Articular chondrocyte of knee joint (primary cell): ENCODE measurements at places on chromosomes 2 and 18. TPM values are rescaled to one million over a fixed set of nuclear protein-coding genes. Genes with fewer than 3 reads are reported as not detected.

Gene LOXHD1
- not detected in 2 replicates for total RNA-seq

Gene TDRD15
- total RNA-seq: under 0.01 TPM in 1 of 2 replicates, not detected in the other

Gene IKZF2
- 6.8 and 10.6 TPM in 2 replicates for total RNA-seq

Gene MLPH
- 0.65 and 3.8 TPM in 2 replicates for total RNA-seq

Gene CAPN13
- total RNA-seq: not detected in 2 replicates

Gene PDE11A
- total RNA-seq: 0.13 and 0.22 TPM in 2 replicates

Gene SESTD1
- total RNA-seq: 41.1 and 42.5 TPM in 2 replicates

Gene FRZB
- 1.4 and 2.4 TPM in 2 replicates for total RNA-seq

Gene DSC3
- total RNA-seq: 0.26 and 1.1 TPM in 2 replicates

Gene GPR39
- 1.3 and 4.9 TPM in 2 replicates for total RNA-seq

Gene NGEF
- total RNA-seq: 8.4 and 9.9 TPM in 2 replicates

Gene ZNF804A
- 0.11 TPM in 1 of 2 replicates, not detected in the other for total RNA-seq

Gene SCN7A
- not detected in 2 replicates for total RNA-seq

Gene CFC1
- total RNA-seq: not detected in 2 replicates

Gene EML6
- 0.39 and 0.86 TPM in 2 replicates for total RNA-seq

Gene PCARE
- not detected in 2 replicates for total RNA-seq

Gene FBLN7
- 3.1 and 6.2 TPM in 2 replicates for total RNA-seq

Gene TMEM37
- total RNA-seq: 0.26 and 0.76 TPM in 2 replicates

Gene AKAIN1
- not detected in 2 replicates for total RNA-seq

Gene EML4
- total RNA-seq: 30.9 and 44.2 TPM in 2 replicates

Gene SPATA3
- not detected in 2 replicates for total RNA-seq

Gene CCDC102B
- total RNA-seq: 1.3 and 1.6 TPM in 2 replicates

Gene MITD1
- 24.1 and 25.1 TPM in 2 replicates for total RNA-seq

Gene SPP2
- total RNA-seq: not detected in 2 replicates

Gene LHCGR
- total RNA-seq: 0.32 and 0.39 TPM in 2 replicates

Gene TANC1
- total RNA-seq: 14.9 and 31.6 TPM in 2 replicates

Gene RESP18
- not detected in 2 replicates for total RNA-seq

Gene MARCO
- not detected in 2 replicates for total RNA-seq

Gene IL1F10
- total RNA-seq: not detected in 2 replicates

Gene SCYGR6
- total RNA-seq: not detected in 2 replicates

Gene CLEC4F
- total RNA-seq: not detected in 2 replicates

Gene DQX1
- total RNA-seq: not detected in 2 replicates

Gene MC5R
- total RNA-seq: not detected in 2 replicates

Gene FBXO15
- total RNA-seq: 0.26 and 0.86 TPM in 2 replicates

Gene CNTNAP5
- total RNA-seq: not detected in 2 replicates

Gene HJURP
- total RNA-seq: 9.7 and 18.8 TPM in 2 replicates

Gene CD207
- not detected in 2 replicates for total RNA-seq

Gene PROM2
- total RNA-seq: 0.26 and 0.32 TPM in 2 replicates

Gene GAL3ST2
- 0.26 TPM in 1 of 2 replicates, not detected in the other for total RNA-seq

Gene PTRHD1
- total RNA-seq: 18.8 and 25.3 TPM in 2 replicates

Gene RAB17
- total RNA-seq: 0.11 and 0.52 TPM in 2 replicates

Gene ASIC4
- under 0.01 TPM in 1 of 2 replicates, not detected in the other for total RNA-seq
